ENCODE measurements at places on chromosomes 2 and 18.

- DNase-seq, result no peak
These were observed 448.7 kb upstream of the NETO1 start for GRCh38 chr18:73316513-73316912.

DNA sequence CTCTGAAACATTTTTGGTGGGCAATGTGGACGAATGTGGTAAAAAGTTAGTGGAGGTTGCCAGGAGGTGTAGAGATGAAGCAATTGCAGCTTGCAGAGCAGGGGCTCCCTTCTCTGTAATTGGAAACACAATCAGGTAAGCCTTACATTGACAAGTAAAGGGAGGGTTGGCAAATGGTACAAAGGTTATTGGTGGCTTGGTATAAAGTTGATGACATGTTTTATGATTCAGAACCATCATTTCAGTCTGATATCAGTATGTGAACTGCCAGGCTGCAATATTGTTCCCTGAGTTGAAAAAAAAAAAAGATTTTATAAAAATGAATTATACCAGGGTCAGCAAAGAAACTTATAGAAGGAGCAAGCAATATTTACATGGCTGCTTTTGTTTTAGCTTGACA lies 14.4 kb upstream of the DLX1 start:
- no peak for DNase-seq

DNA sequence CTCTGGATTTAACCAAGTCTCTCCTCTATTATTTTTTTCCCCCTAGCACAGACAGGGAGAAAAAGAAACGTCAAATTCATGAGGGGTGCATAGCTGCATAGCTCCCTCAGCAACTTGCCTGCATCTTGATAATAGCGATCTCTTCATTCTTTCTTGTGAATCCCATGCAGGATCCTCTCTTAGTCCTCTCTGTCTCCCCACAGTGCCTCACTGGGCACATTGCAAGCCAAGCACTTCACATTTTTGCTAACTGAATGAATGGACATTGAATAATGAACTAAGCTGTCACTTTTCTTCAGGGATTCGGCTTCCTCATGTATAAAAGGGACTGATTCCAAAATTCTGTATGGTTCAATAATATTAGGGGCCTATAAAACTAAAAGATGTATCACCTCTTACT lies 2.9 kb upstream of the EPB41L3 start:
- no peak for DNase-seq

GRCh38 chr18:58545338-58546296 lies 83.3 kb downstream of the ALPK2 start:
- DNase-seq, result no peak

DNA sequence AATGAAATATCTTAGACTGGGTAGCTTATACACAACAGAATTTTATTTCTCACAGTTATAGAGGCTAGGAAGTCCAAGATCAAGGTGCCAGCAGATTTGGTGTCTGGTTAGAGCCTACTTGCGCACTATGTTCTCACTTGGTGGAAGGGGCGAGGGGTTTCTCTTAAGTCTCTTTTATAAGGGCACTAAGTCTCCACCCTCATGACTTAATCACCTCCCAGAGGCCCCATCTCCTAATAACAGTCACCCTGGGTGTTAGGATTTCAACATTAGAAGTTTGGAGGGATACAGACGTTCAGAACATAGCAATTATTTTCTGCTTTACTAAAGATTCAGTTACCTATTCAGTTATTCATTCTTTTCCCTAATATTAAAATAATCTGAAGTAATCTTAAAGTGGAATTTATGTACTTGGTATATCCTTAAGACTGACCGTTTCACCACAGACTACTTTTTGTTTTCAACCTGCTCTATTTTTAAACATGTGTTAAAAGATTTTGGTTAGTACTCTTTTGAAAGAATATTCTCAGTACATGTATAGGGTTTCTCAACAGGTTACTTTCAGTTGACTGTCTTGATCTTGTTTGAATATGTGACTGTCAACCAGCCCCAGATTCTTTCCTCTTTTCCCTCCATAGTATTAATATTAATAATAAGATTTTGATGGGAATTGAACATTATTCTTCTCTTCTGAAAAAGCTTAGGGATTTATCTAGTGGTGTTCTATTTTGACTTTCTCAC lies 130.0 kb downstream of the TAF4B start:
- DNase-seq, result no peak
